Inflammatory macrophage treated with lipopolysaccharide for 4 hours (primary cell): ENCODE measurements at places on chromosomes 16 and 17.

GRCh38 chr16:81945665-81946064 lies 65.6 kb downstream of the SDR42E1 start:
- no peak for DNase-seq

DNA sequence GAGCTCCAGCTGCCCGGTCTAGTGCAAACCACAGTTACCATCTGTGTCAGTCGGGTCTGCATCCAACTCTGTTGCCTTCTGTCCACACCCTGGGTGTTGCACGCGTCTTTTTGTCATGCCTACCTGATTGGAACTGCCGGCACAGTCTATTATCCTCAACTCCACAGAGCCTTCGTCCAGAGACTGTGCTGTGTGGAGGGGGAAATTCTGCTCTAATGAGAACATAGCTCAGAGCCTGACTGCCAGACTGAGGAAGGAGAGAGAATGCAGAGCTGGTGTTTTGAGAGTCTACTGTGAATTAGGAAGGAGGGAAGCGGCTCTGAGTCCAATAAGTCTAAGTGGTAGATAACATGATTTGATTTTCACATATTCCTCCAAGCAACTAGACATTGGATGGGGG lies 68.3 kb upstream of the GPR139 start:
- DNase-seq: no peak

DNA sequence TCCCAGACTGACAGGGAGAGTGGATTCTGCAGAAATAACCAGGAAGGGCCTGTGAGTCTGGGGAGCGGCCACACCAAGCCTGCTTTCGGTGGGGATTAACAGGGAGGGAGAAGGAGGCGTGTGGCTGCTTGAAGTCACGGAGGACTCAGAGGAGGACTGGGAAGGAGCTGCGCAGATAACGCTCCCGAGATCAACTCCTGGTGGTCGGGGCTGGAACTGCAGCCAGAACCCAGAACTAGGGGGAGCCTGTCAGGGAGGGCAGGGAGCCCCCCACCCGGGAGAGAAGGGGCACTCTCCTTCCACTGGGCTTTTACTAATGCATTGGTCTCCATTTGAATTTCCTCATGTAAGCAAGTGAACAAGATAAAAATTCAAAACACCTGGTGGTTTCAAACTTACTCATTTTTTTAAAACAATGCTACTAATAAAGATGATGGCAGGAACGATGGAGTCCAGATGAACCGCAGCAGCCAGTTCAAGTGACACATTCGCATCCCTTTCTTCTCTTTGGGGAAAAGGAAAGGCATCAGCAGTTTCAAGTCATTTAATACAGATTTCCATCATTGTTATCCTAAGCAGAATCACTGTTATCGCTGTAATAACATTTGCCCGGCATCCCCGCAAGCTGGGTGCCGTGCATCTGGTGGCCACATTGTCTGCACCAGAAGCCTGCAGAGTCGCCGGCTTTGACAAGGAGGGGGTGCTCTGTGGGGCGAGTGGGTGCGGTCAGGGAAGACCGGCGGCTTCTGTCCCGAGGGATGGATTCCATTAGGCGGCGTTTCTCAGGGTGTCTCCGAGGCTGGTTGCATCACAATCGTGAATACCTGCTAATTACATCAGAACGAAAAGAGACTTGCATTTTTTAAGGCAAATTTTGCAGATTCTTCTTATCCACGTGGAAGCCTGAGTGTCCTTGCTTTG lies 183.0 kb downstream of the FOXL1 start:
- peak; percentile 29 for DNase-seq

DNA sequence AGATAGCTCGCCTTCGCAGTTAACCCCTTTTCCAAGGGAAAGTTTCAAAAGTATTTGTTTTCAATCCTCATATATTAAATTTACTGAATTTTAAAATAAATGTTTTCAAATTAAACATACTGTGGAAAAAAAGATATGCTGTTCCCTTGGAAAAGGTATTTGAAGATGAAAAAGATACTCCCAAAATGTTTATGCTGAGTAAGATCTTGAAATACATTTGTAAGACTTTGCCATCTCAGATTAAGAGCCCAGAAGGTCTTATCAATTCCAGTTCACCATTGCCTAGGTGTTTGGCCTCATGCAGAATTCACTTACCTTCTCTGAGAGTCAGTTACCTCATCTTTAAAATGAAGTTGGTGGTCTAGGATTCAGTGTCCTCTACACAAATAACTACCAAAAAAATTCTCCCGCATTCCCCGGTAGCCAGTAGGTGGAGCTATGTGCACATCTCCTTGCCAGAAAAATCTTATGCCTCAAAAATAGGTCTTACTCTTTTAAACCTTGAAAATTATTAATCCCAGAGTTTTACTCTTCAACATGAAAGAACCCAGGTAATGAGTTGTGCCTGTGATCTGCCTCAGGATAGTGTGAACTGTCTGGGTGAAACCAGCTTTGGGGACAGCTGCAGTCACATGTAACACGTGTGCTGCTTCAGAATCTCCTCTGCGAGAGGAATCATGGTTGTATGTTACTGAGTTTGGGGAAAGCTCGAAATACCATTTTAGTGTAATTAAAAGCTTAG lies 178.3 kb downstream of the MRTFB start:
- DNase-seq: peak; percentile 36

- no peak for DNase-seq
Measured at GRCh38 chr16:29915590-29916247, 10.3 kb downstream of the KCTD13 start.

DNA sequence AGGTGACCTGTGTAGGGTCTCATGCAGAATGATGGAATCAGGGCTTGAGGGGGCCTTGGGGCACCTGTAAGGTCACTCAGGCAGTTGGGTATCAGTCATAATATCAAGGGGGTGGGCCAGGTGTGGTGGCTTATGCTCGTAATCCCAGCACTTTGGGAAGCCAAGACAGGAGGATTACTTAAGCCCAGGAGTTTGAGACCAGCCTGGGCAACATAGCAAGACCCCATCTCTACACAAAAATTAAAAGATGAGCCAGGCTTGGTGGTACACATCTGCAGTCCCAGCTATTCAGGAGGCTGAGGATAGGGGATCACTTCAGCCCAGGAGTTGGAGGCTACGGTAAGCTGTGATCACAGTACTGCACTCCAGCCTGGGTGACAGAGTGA lies 7.5 kb downstream of the ERN2 start:
- DNase-seq: no peak

DNA sequence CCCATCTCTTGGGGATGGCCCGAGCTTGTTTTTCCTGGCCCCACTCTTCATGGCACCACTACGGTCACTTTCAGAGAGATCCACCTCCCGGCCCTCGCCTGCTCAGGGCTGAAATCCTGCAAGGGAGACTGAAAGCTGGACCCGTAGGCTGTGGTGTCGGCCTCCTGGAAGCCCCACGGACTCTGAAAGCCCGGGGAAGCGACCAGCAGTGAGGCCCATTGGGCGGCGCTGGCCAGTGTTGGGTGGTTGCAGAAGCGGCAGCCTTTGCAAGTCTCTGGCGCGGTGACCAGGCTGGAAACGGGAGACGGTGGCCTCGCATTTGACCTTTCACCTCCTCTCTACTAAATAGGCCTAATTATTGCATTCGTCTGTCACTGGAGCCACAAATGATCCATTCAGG lies 186.0 kb upstream of the FOXF1 start:
- DNase-seq: no peak

DNA sequence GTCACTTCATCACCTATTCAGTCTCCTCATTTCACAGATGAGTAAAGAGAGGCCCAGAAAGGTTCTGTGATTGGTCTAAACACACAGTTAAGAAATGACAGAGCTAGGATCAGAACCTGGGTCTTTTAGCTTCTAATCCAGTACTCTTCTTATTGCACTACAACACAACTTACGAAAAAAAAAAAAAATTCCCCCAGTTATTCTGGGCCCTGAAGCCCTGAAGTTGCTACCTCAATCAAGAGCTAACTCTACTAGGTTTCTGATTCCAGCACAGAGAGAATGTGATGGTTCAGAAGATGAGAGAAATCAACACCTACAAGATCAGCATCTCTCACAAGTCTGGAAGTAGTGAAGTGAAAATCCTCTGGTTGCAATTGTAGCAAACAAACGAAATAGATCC lies 37.3 kb downstream of the GRB7 start:
- no peak for DNase-seq

- DNase-seq: peak; percentile 91
Measured at GRCh38 chr17:56908001-56908542, 5.8 kb downstream of the TRIM25 start.

- DNase-seq: peak; percentile 68
Measured at GRCh38 chr16:85420501-85421337, 192.4 kb upstream of the GSE1 start.

GRCh38 chr17:77458202-77459017 lies 317.6 kb downstream of the SEC14L1 start:
- DNase-seq: no peak

GRCh38 chr17:7556627-7557026 lies 1.9 kb upstream of the TNFSF13 start:
- DNase-seq: no peak

GRCh38 chr17:30000001-30000754 lies 58.7 kb downstream of the EFCAB5 start:
- no peak for DNase-seq

GRCh38 chr17:45311760-45312476 lies 4.9 kb downstream of the MAP3K14 start:
- DNase-seq: peak; percentile 86

DNA sequence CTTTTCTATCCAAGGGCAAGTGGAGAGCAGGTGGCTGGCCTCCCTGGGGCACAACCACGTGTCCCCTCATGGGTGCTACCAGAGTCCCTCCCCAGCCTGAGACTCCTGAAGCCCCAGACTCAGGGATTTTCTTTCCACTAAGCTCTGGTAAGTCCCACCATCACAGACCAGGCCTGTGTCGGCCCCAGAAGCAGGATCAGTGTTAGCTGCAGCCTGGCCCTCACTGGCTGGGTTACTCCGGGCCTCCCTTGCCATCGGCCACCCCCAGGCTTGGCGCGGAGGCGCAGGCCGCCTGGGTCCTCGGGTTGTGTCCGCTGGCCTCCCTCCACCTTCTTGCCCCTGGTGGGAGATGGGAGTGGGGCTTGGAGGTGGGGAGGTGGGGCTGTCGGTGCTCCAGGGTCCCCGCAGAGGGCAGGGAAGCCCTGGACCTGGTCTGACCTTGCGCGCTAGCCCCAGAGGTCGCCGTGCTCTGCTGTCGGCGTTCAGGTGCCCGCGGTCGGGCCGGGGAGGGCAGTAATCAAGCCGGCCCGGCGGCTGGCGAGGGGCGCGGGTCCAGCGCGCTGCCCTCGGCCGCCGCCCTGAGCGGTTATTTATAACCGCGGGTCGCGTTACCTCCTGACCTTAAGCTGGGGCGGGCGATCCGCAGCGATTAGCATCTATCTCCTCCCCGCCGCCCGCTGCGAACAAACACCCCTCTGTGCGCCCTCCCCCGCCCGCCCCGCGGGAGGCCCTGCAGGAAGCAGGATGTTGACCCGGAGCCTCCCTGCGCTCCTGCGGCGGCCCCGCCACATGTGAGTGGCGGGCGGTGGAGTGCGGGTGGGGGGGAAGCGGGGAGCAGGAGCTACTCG lies 78.1 kb upstream of the TOB1 start:
- peak; percentile 19 for DNase-seq

DNA sequence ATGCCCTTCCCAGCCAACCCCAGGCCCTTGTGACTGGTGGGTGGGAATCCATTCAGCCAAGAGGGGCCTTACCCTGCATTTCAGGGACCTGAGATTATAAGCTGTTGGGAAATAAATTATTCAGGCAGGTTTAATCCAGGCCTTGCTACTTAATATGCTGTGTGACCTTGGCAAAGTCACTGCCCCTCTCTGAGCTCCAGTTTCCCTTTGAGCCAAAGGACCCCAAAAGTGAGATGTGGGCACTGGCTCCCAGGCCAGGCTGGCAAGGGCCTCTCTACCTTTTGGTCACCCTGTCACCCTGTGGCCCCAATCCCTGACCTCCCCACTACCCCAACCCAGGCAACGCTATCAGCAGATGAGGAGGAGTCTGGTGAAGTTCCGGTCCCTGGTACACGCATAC lies 33.9 kb downstream of the MYO15A start:
- no peak for DNase-seq

- DNase-seq: no peak
Measured at GRCh38 chr17:78589885-78590284, 12.7 kb upstream of the DNAH17 start.

DNA sequence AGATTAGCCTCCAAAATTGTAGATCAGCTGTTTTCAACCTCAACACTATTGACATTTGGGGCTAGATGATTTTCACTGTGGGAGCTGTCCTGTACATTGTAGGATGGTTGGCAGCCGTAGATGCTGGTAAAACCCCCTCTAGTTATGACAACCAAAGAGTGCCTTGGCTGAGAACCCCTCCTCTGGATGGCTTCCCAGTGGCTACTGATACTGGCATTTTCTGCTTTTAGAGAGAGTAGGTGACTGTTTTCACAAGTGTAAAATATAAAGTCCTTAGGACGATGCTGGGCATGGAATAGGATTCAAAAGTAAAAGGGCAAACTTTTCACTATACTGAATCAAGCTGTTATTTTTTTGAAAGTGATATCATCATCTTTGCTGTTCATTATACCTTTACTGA lies 1048.8 kb upstream of the EEF2KMT start:
- DNase-seq: no peak

DNA sequence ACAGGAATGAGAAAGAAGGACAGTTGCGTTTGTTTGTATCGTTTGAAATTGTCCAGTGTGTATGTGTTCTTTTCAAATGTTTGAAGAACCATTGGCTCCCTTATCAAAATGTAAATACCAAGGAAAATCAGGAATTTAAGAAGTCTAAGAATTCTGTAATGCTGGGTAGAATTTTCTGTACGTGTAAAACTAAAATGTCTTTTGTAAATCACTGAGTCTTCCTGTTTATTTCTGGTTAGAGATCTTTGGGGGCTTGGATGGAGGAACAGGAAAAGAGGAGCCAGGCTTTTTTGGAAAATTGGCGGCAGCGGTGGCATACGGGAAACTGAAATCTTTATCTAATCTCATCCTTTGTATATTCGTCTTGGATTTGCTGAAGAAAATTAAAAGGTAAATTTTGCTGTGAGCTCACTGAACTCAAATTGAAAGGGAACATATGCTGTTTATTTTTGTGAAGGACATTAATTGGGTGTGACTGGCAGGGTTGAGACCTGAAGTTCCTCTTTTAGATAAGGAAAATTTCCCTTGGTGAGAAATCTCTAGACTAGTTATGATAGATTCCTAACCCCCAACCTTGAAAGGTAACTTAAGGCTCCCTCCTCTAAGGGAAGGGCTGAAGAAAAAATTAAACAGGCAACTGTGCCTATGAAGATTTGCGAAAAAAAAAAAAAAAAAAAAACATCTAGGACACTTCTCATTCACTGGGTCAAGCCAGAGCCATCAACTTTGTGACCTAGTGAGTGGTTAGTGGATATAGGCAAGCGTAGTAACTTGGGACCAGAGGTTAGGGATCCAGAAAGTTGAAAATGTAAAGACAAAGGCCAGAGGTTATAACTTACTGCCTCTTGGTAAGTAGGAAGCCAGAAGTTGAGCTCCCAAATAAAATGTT lies 10.8 kb downstream of the TAT start:
- peak; percentile 35 for DNase-seq
